ENCODE measurements at places on chromosomes 13 and 19.

DNA sequence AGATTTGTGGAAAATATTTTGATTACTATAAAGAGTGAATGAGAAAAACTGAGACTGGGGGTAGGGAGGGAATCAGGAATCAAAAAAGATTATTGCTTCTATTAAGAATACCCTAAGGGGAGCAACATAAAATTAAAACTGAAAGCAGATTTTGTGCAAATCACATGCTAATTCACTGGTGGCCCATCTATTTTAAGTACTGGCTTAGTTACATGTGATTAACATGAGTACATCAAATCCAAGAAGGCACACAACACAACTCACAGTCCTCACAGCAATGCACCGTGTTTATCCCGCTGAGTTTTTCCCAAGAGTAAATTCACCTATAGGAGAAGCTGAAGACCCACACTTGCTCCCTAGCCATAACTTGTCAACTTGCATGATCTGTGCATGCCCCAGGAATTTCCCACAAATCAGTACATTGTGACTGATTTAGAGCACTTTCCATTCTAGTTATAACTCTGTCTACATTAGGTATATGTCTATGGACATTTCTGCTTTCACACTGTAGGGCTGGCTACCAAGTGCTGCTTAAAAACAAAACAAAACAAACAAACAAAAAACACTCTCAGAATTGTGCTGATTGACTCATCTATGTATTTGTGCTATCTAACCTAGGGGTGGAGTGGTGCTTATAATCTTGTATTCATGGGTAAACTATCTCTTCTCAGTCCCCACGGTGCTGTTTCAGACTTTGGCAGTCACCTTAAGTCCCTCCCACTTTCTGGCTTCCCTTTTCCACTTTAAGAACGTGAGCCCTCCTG, 24.3 kb downstream of the AMER2 start:
- DNase-seq = no peak

DNA sequence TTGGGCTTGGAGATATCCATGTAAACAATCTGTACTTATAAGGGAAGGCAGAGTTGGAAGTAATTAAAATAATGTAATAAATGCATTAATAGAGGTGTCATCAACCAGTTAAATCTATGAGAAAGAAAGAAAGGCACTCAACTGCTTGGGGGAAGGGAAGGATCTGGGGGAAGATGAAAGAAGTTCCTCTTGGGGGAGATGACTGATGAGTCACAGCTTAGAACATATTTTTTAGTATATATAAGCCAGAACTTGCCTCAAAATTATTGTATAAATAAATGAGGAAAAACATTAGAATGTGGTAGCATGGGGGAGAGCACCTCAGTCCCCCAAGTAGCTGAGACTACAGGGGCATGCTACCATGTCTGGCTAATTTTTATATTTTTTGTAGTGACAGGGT, 205.8 kb downstream of the GGACT start:
- DNase-seq = peak; percentile 25

DNA sequence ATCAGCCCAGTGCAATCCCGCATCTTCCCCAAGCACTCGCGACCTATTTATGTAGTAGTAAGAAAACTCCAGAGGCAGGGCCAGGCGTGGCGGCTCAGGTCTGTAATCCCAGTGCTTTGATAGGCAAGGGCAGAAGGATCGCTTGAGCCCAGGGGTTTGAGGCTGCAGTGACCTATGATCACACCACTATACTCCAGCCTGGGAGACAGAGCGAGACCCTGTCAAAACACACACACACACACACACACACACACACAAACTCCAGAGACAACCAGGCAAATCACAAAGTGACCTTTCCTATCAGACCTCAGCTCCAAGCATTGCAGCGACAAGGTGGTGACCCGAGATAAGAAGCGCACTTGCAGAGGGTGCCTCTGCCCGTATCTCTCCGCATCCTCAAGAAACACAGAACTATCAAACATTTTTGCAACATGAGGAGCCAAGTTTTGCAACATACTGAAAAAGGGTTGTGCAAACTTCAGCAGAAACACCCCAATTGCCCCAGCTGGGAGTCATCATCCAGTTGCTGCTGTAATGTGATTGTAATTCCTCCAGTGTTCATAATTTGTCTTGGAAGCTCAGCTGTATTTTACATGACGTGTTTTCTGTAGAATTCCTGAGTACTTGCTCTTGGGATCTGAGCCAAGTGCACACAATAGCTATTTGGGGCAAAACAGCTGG, 8.7 kb upstream of the KLF2 start:
- DNase-seq = peak; percentile 96

GRCh38 chr19:27765912-27766725, 1446.8 kb downstream of the UQCRFS1 start:
- DNase-seq = no peak

DNA sequence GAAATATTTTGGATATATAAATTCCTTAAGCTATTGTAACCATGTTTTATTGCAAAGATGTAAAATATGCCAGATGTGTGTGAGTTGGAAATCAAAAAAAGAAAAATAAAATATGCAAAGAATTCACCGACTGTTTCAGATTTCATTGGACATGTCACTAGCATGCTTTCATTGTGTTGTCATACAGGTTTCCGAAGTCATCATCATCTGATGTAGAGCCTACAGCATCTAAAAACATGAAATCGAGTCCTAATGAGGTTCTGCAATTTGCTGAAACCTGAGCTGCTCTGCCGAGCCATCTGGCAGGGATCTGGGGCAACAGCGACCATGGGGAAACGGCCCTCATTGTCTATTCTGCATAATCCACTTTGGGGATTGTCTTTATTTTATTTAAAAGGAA, 196.1 kb upstream of the MAB21L1 start:
- no peak for DNase-seq

DNA sequence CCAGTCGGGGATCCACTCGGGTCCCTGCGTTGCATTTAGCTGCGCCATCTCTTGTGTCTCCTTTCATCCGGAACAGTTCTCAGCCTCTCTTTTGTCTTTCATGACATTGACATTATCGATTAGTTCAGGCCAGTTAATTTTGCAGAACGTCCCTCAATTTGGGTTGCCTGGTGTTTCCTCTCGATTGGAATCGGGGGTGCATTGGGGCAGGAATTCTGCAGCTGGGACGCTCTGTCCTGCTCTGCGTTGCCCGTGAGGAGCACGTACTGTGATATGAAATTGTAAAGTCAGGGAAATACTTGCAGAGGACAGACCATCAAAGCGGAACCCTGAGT, 22.4 kb downstream of the MARK4 start:
- no peak for DNase-seq

DNA sequence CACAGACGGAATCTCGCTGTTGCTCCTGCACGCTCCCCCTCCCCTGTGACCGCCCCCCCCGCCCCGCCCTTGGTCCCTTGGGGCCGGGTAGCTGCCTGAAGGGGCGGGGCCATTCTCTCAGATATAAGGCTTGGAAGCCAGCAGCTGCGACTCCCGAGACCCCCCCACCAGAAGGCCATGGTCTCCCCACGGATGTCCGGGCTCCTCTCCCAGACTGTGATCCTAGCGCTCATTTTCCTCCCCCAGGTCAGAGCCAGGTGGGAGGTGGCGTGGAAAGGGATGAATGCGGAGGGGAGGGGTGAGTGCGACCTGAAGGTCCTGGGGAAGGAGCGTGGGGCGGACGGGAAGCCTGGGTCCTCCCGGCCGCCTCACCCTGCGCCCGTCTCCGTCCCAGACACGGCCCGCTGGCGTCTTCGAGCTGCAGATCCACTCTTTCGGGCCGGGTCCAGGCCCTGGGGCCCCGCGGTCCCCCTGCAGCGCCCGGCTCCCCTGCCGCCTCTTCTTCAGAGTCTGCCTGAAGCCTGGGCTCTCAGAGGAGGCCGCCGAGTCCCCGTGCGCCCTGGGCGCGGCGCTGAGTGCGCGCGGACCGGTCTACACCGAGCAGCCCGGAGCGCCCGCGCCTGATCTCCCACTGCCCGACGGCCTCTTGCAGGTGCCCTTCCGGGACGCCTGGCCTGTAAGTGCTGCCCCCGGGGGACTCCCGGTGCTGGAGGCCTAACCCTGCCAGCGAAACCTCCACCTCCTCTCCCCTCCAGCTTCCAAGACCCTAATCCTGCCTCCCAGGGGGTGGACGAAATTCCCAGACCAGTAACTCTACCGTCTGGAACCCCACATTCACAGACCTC, at the start of gene DLL3:
Gene DLL3 (plus strand): TSS at position 150 of the 845 bp plus-strand sequence. CDS start 28 bp downstream, at position 178.
- no peak for DNase-seq

DNA sequence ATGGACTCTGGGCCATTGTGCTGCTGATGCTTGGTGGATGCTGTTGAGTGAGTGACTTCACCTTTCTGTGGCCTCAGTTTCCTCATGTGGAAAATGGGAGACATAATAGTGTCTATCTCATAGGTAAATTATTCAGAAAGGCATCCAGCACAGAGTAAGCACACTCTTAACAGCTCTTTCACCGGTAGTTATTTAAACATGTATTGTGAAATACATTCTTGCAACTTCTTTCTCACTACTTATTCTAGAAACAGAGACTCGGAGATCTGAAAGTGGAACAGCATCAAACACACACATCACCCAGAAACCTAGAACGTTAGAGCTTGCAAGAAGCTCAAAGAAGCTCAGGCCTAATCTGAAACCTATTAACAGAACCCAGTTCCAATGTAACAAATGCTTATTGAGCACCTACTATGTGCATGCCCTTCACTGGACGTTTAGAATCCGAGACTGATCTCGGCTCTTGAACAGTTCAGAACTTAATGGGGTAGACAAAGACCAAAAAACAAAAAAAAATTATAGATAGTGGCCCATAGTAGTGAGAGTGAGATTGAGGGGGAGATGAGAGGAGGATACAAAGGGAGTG, 4.1 kb downstream of the ZSWIM9 start:
- no peak for DNase-seq

DNA sequence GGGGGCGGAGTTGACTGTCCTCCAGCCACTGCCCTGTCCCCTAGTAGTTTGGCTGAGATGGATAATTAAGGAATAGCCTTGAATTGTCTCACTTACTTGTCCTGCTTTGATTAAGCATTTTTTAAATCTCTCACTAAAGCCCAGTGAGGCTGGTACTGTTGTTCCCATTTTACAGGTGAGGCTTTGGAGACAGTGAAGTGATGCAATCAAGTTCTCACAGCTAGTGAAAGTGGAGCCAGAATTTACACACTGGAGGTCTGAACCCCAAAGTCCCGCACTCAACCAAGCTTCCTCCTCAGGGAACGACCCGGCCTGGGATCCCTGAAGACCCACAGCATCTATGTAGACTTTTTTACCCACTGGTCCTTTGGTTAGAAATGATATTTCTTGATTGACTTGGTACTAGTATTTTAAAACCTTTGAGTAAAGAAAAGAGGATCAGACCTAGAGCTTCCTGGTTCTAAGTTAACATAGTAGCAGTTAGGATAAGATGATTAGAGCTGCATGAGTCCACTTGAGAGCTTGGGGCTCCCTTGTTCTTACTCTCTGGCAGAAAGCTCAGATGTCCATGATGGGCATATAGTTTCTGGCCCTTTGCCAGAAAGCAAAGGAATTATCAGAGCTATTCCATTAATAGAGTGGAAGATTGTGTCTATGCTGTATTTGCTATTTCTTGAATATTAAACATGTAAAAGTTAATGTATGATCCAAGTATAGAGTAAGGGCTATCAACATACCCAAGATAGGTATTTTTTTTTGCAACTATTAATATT, 154.3 kb downstream of the LMO7 start:
- no peak for DNase-seq

- no peak for DNase-seq
Measured at GRCh38 chr13:30763786-30764413, 28.6 kb downstream of the ALOX5AP start.

GRCh38 chr13:79380997-79381396, 25.1 kb downstream of the RBM26 start:
- DNase-seq = no peak

DNA sequence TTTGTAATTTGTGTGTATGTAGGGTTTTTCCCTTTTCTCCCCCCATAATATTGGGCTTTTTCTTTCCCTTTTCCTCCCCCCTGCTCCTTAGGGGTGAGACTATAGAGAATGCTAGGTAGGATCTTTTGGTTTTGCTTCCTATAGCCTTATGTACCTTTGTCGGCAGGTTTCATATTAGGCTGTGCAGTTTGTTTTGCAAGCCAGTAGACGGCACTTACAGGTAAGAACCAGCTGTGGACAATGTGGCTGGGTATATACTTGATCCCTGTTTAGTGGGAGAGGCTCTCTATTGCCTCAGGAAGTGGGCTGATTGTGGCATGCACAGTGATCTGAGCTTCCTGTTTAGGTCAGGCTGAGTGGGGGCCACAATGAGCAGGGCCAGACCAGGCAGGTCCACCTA, 359.2 kb upstream of the OBI1 start:
- no peak for DNase-seq

DNA sequence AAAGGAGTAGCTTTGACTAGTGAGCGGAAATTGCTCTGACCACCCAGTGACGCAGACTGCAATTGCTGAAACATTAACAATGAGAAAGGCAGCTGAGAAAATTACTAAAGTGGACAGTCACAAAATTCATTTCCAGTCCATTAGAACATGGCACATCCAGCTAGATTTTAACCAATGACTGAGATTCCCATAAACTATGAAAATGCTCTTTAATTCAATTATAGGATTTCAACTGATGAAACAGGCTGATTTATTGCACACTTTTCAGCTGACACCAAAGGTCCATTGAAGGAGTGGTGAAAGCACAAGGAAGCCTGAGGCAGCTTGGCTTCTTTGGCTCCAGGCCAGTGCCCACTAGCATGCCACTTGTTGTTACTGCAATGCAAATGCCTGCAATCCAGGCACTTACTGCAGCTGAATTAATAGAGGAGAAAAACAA, 933.4 kb downstream of the SLITRK6 start:
- no peak for DNase-seq

- DNase-seq = no peak
Measured at GRCh38 chr13:32960626-32961025, 55.6 kb upstream of the KL start.

GRCh38 chr13:95530178-95530577, 22.3 kb upstream of the CLDN10 start:
- peak; percentile 37 for DNase-seq

GRCh38 chr19:21308773-21309172, 20.4 kb downstream of the ZNF708 start:
- no peak for DNase-seq

DNA sequence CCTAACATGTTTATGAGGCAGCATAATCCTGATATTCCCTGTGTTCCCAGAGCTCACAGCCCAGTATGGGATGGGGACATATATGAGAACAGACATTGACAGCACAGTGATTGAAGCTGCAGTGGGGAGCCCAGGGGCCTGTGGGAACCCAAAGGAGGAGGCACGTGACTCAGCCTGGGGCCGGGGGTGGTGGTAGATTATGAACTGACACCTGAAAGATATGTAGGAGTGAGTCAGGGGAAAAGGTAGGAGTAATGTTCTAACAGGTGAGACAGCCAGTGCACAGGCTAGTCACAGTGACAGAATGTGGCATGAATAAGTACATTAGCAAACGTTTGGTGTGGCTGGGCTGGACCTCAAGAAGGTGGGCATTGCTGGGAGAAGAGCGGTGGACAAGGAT, 29.0 kb downstream of the CKM start:
- no peak for DNase-seq

All from skeletal muscle cell (primary cell).